Suppressor macrophage (primary cell): ENCODE measurements at places on chromosomes 5 and 9.

- DNase-seq: no peak
These were observed 3.4 kb downstream of the BRD3OS start for GRCh38 chr9:134028575-134029247.

DNA sequence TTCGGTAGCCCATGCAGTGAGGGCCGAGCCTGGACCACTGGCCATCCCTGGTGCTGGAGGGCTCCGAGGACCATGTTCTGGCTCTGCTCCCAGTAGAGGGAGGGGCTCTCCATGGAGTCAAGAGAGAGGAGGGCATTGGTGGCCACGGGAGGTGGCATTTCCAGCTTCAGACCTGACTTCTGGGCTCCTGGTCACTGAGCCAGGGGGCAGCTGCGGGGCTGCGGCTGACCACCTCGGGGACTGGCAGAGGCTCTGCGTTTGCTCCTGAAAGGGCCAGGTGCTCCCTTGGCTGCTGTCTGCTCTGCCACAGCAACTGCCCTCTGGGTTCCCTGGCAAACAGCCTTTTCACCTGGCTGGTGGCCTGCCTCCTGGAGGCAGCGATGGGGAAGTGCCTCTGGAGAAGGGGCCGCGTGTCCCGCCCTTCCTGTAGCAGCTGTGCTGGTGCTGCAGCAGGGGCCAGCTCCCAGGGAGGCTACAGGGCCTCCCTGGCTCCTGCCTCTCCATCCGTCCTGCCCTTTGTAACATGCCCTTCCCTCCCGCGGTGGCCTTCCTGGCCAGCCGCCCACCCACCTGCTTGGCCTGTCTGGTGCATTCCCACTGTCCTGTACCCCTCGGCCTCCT lies 144.6 kb downstream of the CACNA1B start:
- DNase-seq: no peak

GRCh38 chr5:8576178-8576577 lies 707.2 kb downstream of the MTRR start:
- DNase-seq: no peak

DNA sequence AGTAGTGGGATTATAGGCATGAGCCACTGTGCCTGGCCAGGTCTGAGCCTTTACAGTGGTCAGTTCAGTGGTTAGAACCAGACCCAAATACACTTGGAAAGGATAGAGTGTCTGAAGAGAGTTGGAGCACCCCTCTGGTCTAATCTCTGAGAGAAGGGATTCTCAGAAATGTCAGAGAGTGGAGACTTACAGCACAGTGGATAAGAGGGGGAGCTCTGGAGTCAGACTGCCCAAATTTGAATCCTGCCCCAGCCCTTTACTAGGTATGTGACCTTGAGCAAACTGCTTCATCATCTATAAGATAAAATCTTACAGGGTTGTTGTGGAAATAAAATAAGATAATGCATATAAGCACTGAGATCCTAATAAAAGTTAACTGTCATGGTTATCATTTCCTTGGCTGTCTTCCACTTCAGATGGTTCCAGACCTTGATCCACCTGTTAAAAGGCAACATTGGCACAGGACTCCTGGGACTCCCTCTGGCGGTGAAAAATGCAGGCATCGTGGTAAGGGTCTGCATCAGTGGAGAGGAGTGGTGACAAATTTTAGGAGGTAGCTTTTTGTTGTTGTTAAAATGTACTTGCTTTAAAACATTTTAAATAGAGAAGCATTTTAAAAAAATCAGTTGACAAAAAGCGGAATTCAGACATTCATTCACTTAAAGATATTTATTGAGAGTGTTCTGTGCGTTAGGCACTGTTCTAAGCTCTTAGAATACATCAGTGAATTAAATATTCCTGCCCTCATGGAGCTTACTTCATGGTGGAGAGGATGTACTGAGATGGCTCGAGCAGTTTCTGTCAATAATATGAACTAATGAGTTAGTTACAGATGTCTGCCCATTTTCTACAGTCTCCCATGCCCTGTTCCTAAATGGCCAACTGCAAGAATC lies 16.0 kb downstream of the SLC36A1 start:
- DNase-seq: no peak

- DNase-seq: no peak
These were observed 413.3 kb upstream of the RORB start for GRCh38 chr9:74083681-74084433.

GRCh38 chr5:163730206-163730756 lies 224.9 kb downstream of the MAT2B start:
- DNase-seq: no peak

- DNase-seq: peak; percentile 66
These were observed 48.2 kb upstream of the SARDH start for GRCh38 chr9:133786371-133786753.

DNA sequence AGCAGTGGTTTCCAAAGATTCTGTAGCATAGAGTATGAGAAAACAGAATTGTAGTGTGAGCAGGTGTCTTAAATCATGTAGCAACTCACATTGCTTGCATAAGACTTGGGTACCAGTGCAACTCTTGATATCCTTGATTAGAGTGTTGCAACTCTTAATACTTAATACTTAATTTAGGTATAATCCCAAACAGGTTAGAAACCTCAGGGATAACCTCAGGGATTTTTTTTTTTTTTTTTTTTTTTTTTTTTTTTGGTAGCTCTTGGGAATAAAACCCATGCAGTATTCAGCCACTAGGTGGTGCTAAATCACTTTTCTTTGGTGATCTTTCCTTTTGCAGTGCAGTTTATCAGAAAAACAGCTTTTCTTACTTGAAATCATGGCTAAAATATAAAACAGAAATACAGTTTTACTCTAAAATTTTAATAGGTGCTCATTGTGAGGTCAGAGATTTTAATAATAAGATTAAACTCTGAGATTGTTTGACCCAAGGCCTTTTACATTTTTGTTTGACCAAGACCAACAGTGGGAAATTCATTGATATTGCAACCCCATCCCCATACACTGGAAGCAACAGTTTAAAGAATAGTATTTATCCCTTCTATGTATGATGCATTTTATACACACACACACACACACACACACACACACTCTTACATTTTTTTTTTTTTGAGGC lies 55.3 kb downstream of the ERAP1 start:
- DNase-seq: peak; percentile 76

GRCh38 chr5:35016174-35017051 lies 31.3 kb downstream of the AGXT2 start:
- no peak for DNase-seq

DNA sequence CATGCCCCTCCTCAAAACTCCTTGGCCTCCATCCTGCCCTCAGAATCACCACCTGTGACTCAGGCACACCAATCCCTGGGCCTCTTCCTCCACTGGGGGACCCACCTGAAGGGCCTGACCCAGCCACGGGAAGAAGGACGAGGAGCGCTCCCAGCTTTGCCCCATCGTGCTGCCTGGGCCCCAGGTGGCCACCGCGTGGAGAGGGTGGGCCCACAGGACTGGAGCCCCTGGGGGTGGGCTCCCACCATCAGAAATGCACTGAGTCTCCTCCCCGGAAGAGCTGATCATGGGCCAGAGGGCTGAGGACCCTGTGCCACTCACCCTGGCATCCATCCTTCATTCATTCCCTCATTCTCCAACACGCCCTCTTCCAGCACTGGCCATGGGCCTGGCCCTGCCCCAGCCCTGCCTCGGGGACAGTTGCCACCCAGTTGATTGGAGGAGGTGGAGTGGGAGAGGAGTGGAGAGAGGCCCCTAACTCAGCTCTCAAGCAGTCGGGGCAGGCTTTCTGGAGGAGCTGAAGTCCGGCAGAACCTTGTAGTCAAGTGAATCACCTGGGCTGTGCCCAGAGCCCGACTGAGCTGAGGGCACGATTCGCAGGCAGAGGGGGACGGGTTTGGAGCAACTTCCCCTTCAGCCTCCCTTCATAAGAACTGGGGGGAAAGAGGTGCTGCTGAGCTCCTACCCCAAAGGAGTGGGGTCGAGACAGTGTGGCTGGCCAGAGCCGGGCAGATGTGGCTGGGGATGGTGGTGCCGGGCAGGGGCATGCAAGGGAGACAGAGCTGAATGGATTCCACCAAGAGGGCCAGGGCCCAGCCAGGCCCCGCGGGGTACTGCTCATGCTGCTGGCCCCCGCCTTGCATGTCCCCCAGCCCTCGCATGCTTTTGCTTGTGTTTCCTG lies 29.6 kb downstream of the DNM1 start:
- DNase-seq: no peak

GRCh38 chr9:35103660-35104191 lies 795 bp upstream of the STOML2 start:
- DNase-seq: no peak

DNA sequence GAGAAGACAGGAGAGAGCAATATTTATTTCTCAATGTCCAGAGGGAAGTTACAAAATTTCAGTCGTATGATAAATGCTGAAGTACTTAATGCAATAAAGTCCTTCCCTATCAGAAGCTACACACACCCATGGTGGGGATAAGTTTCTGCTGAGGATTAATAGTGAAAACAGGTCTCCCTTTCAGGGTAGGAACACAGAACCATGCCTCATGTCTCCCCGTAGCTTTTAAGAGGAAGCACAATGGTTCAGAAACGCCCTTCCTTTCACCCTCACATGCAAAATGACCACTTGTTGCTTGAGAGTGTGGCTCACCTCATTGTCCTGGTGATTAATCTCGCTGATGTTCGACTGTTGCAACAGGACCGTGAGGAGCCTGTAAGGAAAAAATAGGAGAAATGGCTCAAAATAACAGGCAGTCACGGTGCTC lies 73.6 kb downstream of the ANKRD55 start:
- DNase-seq: peak; percentile 90

DNA sequence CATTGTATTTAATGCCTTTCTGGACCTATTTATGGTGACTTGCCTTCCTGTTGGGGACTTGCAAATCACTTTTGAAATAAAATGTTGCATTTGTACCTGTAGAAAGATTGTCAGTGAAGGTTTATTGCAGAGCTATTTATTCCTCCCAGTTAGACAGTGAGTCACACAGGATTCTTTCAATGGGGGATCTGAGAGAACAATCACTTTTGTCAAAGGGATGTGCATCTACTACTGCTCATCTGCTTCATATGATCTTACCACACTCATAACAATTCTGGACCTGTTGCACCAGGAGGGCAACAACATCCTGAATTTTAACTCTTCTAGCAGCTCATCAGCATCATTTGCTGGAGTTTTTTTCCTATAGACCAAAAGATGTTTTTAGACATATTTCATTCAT lies 66.8 kb downstream of the FBXL7 start:
- DNase-seq: no peak

- no peak for DNase-seq
These were observed 78.0 kb upstream of the HRH2 start for GRCh38 chr5:175579742-175580432.

DNA sequence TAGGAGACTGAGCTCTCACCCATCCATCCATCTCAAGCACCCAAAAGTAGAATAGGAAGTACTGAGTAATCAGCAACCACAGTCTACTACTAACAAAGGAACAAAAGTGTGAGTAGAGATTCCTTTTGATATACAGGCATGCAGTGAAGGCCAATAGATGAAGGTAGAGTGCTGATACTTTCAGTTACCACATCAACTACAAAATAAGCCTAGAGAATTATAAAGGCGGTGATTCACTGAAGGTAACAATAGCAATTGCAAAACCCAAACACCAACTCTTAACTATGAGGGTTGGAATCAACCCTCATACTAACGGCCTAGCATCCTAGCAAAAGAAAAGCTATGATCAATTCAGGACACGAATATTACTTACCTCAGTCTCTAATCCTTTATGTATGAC lies 992.6 kb downstream of the DNAH5 start:
- no peak for DNase-seq

DNA sequence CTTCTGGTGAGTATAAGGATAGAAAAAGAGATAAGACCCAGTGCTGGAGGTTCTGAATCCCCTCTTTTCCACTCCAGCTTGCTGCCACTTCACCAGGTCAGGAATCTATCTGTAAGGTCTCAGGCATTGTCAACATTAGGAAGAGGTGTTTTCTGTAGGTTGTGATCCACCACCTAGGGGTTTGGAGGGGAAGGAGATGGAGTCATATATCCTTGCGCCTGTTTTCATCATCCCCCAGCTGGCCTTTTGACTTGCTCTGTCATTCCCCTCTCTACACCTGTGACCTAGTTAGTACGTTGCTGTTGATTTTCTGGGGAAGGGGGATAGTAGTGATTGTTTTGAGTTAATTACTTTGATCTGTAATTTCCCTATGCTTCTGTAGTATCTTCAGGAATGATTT lies 20.5 kb downstream of the SPINK5 start:
- DNase-seq: no peak

DNA sequence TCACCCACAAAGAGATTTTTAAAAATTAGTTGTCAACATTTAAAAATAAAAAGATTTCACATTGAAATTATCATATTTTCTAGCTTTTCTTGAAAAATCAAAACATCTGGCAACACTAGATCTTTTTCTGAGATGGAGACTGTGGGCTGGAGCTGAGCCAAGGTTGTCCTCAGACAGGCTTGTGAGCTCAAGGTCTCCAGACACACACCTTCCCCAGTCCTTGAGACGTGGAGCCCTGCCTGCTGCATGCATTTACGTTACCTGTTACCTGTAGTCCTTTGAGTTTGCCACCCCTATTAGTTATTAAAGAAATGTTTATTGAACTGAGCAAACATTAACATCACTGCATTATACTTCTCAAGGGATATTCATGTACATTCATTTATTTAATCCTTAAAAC lies 87.5 kb upstream of the TLE1 start:
- DNase-seq: no peak

GRCh38 chr5:163794993-163795392 lies 289.6 kb downstream of the MAT2B start:
- no peak for DNase-seq

DNA sequence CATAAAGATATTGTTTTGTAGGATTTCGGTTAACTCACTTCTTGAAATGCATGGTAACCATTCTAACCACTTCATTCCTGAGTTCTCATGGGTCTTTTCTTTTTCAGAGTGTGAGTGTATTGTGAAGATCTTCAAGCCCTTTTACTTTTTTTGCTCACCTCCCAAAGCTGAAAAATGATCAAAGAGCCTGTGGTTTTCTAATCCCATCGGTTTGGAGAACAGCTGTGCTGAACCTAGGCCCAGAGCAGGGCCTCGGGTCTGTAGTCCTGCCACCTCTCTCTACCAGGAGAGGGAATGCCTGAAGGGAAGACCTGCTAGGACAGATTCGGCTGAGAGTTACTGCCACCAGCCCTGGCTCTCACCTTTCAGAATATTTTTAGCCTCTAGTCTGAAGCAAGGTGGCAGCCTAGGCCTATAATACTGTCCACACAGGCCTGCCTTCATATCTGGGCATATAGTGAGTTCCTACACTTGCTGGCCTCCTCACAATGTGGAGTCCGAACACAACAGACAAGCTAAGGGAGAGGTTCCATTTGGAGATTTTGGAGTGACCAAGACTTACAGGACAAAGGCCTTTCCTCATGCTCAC lies 13.8 kb downstream of the RGMB start:
- DNase-seq: no peak
